ENCODE measurements at places on chromosomes 11 and 22. TPM values are rescaled to one million over a fixed set of nuclear protein-coding genes. Genes with fewer than 3 reads are reported as not detected.

DNA sequence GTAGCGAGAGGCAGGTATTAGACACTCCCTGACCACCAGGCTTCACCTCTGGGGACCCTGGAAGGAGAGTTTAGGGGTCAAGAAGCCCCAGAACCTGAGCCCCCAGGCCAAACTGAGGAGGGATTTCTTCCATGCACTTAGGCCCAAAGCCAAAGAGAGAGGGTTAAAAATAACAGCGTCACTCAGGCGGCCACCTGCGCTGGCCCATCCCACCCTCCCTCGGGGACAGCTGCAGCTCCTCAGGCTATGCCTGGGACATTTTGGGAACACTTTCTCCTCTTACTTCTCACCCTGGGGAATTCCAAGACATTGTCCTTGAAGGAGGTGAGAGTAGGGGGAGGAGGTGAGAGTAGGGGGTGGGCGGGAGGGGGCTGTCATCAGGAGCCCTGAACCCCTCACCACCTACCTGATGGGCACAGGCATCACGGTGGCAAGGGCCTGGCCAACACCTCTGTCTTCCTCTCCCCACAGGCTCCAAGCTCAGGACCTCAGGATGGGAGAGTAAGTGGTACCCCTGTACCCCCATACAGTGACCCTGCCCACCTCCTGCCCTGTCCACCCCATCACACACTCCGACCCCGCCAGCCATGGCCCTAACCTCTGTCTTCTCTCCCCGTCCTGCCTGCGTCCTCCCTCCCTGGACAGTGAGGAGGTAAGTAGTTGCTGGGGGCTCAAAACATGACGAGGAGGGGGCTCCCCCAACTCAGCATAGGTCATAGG lies 583 bp downstream of the TNNI2 start:
- DNase-seq = no peak

DNA sequence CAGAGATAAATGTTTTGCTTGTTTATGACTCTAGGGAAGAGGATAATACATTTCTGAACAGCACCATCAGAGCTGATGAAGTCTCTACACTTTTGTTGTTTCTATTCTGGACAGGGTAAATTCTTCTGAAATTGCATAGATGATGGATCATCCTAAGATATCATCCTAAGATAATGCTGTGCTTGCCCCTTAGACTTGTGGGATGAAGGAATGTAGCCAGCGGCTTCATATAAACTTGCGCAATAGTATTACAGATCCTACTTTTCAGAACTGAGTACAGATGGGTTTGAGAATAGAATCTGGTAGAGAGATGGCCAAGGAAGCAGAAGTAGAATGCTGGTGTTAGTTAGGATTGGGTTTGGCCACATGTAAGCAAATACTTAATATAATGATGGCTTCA lies 61.0 kb downstream of the NCAM1 start:
- no peak for DNase-seq

DNA sequence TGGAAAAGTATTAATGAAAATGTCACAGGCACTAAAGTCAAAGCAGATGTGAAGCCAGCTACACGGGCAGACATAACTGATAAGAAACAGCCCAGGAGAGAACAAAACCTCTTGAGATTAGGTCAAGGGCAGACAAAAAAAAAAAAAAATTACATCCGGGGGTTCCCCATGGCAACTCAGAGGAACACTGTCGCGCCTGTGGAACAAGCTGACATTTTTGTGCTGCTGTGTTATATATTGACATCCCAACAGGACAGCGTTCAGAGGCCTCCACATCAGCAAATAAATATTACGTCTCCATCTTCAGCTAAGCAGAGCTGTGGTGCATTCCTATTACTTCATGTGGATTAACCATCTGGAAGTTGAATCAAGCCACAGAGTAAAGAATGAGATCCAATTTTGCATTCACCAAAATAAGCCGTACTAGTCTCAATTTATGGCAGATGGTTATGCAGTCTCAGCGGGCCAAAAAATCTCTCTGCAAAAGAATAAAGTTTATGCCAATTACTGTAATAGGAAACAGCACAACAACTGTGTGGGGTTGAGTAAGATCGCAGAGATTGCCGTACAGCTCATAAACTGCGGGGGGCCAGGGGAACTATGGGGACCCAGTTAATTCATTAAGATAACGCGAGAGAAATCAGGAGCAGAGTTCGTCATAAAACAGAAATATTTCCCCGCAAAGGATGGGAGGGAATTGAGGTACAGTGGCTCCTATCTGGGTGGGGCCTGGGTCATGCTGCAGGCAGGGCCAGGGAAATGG lies 41.3 kb upstream of the MN1 start:
- DNase-seq = no peak

- no peak for DNase-seq
Measured at GRCh38 chr11:32312206-32312817, 123.0 kb downstream of the WT1 start.

GRCh38 chr22:19203834-19204233 lies 25.3 kb upstream of the SLC25A1 start:
- DNase-seq = no peak

GRCh38 chr22:39845529-39845928 lies 48.0 kb downstream of the ENTHD1 start:
- DNase-seq = no peak

HBG2 gene
- polyA plus RNA-seq = 1,196 TPM

SPINDOC gene
- polyA plus RNA-seq = 23.4 TPM

RASSF10 gene
- 18.3 TPM for polyA plus RNA-seq

GRCh38 chr11:64450168-64450560 lies 91.2 kb downstream of the RPS6KA4 start:
- DNase-seq = no peak

DNA sequence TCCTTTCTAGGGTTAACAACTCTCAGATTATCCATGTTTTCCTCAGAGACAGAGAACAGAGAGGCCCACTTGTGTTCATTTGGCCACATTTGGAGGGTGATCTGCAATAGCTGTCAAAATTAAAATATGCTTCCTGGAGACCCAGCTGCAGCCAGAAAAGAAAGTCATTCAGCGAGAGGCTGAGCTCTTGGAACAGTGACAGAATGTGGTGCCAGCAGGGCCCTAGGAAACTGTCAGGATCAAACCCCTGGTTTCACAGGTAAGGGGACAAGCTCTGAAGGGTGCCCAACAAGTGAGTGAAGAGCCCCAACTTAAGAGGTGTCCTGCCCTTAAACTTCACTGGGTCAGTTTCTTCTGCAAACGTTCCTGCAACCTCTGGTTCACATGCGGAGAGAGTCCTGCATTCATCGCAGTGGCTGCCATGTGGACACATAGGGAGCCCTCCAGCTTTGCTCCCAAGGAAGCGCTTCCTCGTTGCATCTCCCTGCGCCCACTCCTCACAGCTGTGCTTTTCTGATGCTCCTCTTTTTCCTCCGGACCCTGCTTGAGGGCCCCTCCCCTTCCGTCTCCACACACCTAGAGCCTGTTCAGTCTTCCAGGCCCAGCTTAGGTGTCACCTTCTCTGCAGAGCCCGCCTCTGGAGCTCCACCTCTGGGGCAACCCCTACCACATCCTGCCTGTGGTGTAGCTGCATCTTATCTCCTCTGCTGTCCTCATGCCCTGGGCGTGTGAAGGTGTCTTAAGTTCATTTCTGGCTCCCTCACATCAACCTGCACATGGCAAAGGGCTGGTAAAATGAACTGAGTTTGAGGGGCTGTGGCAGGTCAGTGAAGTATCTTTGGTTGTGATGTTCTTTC lies 3.9 kb downstream of the UCP3 start:
- DNase-seq = no peak

GRCh38 chr11:120011836-120012235 lies 126.1 kb downstream of the TRIM29 start:
- DNase-seq = no peak

GRCh38 chr22:19591568-19591967 lies 67.4 kb upstream of the CLDN5 start:
- no peak for DNase-seq

OR51E1 gene
- 1.5 TPM for polyA plus RNA-seq

DNA sequence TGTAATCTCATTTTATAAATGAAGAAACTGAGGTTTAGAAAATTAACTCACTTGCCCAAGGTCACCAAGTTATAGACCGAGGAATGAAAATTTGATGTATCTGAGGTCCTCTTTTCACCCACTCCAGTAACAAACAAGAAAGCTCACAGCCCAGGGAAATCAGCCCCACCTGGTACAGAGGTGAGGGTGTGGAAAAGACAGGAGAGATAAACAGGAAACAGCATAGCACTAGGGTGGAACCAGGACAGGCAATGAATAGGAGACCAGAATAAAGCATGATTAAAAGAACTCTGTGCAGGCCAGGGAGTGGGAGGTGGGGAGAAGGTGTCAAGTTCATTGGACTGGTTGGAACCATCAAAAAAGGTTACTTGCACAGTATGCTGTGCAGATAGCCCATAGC lies 46.2 kb upstream of the SMCO4 start:
- DNase-seq = no peak

TOP3B gene
- polyA plus RNA-seq = 19.6 TPM

GRCh38 chr11:123461164-123461563 lies 31.1 kb downstream of the GRAMD1B start:
- DNase-seq = no peak

DNA sequence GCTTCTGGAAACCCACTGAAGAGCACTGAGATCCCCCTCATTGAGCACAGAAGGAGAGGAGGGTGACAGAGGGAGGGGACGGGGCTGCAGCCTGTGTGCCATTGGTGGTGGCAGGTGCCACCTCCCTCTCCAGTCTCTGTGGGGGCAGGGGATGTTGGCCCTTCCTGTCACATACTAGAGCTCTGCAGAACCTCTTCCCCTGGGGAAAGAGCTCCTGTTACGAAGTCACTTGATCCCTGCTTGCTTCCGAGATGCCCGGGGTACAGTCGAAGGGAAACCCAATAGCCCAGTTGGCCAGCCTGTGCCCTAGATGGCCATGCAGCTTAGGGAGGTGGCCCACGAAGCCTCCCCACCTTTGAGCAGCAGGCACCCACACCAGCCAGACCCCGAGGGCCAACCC lies 29.4 kb downstream of the DAGLA start:
- no peak for DNase-seq

PACS1 gene
- polyA plus RNA-seq = 45.9 TPM

DNA sequence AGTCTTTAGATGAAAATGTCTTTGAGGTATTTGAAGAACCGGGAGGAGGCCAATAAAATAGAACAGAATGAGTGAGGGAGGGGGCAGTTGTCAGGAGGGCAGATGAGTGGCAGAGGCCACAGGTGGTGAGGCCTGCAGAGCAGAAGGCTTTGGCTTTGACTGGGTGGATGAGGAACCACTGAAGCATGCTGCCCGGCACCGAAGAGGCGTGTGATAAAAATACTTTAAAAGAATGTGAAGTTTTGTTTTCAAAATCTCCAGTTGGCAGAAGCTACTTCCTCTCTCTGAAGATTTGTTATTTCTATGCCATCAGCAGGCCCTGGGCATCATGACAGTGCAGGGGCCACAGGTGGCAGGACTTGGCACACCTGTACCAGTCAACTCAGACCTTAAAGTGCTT lies 6.3 kb downstream of the MS4A12 start:
- no peak for DNase-seq

GRCh38 chr11:58775066-58775708 lies 43.4 kb upstream of the GLYAT start:
- no peak for DNase-seq

DNA sequence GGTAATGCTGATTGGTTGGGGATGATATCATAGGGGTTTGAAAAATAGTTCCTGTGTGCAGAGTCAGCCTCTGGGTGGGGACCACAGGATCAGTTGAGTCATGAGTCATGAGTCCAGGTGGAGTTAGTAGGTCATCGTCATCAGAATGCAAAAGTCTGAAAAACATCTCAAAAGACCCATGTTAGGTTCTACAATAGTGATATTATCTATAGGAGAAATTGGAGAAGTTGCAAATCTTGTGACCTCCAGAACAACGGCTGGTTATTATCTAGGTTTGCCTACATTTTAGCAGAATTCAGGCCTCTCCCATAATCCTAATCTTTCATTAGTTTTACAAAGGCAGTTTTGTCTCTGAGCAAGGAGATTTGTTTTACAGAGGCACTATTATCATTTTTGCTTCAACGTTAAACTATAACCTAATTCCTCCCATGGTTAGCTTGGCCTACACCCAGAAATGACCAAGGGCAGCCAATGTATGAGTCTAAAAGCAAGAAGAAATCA lies 38.9 kb downstream of the MS4A2 start:
- no peak for DNase-seq

SLC22A9 gene
- polyA plus RNA-seq = not detected

NLRP14 gene
- polyA plus RNA-seq = 0.43 TPM

DNA sequence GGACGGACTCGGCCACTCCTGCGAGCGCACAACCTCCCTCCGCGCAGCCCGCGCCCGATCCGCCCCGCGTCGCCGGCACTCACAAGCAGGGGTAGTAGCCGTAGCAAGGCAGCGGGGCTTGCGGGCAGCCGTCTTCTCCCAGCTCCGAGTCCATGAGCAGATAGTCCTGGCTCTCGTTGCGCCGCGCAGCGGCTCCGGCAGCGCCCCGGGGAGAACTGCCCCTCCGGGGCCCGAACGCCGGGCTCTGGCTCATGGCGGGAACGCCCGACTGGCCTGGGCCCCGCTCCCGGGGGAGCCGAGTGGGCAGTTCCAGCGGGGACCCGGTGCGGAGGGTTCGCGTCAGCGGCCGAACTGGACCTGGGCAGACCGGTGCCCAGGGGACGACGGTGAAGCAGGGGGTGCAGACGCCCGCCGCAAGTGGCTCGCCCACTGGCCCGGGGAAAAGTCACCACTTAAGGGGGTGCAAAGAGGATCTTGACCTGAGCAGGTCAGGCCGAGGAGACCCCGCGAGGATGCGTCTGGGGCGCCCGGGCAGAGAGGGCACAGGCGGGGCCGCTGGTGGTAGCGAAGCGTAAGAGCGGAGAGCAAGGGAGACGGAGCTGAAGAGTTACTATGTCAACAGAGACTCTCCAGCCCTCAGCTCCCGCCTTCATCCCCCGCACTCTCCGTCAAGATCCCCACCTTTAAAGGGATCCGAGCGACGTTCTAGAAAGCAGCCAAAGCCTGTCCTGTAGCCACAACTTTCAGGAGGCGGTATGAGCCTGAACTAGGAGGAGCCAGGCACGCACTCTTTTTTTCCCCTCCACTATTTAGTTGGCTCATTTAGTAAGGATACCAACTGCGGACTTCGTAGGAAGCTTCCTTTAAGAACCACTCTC lies at the start of gene TRPC6:
TSS of gene TRPC6 (minus strand) at position 757 of the 878 bp plus-strand sequence. CDS start at position 253, 504 bp downstream.
- no peak for DNase-seq

- DNase-seq = no peak
Measured at GRCh38 chr11:64181506-64182411, 4.2 kb upstream of the STIP1 start.

DNA sequence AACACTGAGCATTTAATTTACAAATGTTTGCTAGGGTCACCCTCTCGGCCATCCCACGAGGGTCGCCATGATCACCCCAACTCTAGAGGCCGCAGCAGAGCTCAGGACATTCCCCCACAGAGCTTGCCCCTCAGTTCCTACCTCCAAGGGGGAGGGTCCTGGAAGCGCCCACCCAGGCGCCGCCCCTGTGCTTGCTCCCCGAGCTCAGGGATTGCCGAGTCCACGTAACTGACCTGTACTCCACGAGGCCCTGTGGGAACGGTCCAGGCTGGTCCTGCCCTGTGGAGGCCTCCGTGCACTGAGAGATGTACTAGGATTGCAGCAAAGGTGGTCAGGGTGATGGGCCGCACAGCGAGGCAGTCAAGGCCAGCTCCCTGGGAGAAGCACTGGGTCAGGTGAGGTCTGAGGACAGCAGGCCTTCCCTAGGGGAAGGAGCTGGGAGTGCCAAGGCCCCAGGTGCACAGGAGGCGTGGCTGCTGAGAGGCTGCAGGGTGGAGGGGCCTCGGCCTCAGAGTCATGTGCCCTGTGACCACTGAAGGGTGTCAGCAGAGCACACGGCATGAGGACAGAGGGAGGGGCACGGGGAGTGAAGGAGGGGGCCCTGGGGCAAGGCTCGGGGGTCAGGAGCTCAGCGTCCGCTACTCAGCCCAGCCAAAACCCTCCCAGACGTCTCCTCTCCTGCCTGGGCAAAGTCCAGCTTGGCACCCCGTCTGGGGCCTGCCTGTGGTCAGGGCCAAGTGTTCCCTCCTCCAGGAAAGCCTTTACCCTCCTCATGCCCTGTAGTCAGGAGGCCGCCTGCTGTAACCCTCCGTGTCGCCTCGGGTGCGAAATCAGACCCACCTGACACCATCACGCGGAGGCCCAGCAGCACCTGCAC lies 2.4 kb upstream of the MIOX start:
- DNase-seq = no peak

Measured in left renal cortex interstitium (tissue), 4 donors.